ENCODE measurements at places on chromosomes 5 and 9. TPM values are rescaled to one million over a fixed set of nuclear protein-coding genes. Genes with fewer than 3 reads are reported as not detected.
A peak's percentile ranks its signal among the peaks of the same experiment; 100 is the strongest.

- DNase-seq, result no peak
Measured at GRCh38 chr9:133809335-133809734, 71.2 kb upstream of the SARDH start.

- DNase-seq, result no peak
Measured at GRCh38 chr5:12250454-12250853, 346.2 kb upstream of the CTNND2 start.

GRCh38 chr5:115749016-115749415, 67.4 kb downstream of the CDO1 start:
- DNase-seq, result no peak

DNA sequence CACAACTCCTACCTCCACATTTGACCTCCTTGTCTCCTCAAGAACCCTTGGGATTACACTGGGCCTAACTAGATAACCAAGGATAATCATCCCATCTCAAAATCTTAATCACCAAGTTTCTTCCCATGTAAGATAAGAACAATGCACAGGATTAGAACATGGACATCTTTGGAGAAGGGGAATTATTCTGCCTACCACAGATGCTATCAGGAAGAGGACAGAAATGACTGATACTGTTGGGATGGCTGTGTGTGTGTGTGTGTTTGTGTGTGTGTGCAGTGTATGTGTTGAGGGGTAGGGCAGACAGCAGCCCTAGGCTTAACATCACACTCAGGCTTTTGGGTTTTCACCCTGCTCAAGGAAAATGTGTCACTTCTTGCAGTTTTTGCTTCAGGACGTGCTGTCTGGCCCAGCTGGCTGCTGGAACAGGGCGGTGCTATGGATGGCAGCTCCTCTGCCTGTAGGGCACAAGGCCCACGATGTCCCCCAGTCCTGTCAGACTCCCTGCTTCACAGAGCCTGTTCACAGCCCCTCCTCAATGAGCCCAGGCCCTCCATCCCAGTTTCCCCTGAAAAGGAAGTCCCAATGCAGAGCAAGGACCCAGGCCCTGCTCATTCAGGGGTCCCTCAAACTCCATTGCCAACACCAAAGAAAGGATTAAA, 7.7 kb downstream of the CA9 start:
- DNase-seq, result no peak

DNA sequence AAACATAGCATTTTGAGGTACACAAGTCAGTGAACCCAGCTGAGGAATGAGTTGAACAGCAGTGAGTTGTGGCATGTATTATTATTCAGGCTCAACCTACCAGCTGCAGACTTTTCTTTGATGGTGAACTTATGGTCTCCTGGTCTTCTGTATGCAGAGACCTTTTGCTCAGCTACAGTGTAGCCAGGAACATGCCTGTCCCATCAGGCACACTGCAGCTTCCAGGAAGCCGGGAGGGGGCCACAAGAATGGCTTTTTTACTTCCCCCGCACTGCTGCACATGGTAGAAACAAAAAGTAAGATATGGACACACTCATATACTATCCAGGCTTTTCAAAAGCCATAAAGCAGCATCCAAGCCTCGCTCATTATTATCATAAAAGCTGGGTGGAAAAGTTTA, 65.3 kb upstream of the PLPP1 start:
- DNase-seq, result no peak

DNA sequence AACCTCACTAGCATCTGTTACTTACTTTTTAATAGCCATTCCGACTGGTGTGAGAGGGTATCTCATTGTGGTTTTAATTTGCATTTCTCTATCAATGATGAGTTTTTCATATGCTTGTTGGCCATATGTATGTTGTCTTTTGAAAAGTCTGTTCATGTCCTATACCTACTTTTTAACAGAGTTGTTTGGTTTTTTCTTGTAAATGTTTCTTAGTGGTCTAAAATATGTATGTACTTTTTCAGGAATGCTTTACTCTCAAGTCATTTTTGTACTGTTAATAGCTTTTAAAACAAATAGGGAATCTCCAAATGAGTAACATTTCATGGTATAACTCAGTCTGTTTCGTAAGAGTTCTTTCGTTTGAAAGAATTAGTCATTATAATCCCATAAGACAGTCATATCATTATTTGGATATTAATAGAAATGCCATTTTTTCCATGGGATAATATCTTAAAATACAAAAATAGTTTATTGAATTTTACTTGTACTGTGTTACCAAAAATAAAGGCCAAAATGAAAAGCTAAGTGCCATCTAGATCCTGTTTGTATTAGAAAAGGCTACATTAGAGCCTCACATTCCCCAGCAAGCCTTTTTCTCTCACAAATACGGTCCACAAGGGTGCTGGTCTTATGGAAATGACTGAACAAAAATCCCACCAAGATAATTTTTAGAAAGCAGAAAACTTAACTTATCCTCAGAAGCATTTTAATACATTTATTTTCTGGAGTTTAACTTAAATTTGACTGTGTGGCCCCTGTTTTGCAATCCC, 247.7 kb downstream of the PJA2 start:
- no peak for DNase-seq

DNA sequence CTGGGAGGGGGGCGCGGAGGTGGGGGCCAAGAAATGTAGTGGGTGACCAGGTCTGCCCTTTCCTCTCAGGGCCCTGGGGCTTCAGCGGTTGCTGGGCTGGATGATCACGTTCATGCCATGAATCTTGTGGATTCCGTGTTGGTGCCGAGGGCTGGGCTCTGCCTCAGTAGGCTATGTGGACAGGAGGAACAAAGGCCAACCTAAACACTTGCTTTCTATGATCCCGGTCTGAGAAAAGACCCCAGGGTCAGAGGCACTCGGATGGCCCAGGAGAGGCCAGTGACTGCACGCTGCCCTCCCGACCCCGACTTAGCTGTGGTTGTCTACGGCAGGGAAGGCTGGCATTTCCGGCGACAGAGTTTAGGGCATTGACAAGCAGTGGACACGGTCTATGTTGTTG, 26.6 kb downstream of the PHF2 start:
- DNase-seq, result no peak

GRCh38 chr5:31759925-31760324, 121.0 kb downstream of the PDZD2 start:
- DNase-seq, result no peak

GRCh38 chr9:109953813-109954497, 174.0 kb downstream of the PALM2AKAP2 start:
- DNase-seq, result no peak

DNA sequence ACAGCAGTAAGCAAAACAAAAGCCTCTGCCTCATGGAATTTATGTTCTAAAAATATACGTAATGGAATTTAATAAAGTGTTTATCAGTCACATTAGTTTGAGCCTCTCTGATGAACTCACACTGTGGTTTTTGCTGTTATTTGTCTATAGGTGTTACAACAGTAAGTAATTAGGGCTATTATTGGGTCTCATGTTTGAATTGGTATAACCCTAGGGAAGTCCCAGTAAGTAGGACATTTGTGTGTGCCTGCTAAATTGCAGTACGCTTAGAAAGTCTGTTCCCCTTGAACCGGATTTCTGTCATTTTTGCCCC, 197.6 kb downstream of the NR3C1 start:
- DNase-seq, result no peak

- no peak for DNase-seq
Measured at GRCh38 chr9:124361128-124361527, 54.1 kb downstream of the PSMB7 start.

- DNase-seq, result no peak
Measured at GRCh38 chr5:143041461-143041860, 271.3 kb downstream of the ARHGAP26 start.

- no peak for DNase-seq
Measured at GRCh38 chr9:35813434-35814105, 1.3 kb downstream of the HINT2 start.

GRCh38 chr9:109229682-109230081, 62.6 kb upstream of the FRRS1L start:
- DNase-seq, result no peak

GRCh38 chr5:120345947-120346346, 118.2 kb upstream of the PRR16 start:
- no peak for DNase-seq

GRCh38 chr5:77590347-77590746, 48.2 kb downstream of the OTP start:
- DNase-seq, result no peak

DNA sequence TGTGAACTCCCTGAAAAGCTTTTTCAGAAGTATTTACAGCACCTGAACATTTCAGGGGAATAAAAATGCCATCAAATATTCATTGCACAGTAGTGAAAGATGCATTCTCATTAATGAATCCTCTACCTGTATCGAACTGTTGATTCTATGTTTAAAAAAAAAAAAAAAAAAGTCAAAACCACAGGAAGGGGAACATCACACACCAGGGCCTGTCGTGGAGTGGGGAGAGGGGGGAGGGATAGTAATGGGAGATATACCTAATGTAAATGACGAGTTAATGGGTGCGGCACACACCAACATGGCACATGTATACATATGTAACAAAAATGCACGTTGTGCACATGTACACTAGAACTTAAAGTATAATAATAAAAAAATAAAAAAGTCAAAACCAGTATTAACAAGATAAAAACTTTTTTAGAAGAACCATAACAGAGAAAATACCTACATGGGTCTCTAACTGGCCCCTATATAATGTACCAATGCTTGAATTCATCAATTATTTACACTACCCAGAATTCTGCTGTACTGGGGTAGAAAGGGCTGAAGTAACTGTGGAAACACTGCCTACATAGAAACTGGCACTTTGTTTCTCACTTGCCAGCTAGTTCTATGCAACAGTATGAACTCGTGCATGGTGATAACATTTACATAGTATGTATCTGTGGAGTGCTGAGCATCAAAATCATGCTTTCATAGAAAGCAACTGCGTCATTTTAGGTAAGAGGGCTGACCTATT, 48.9 kb downstream of the GNAQ start:
- DNase-seq, result no peak

- no peak for DNase-seq
Measured at GRCh38 chr5:178338126-178338749, 105.6 kb upstream of the PHYKPL start.

- no peak for DNase-seq
Measured at GRCh38 chr9:93964685-93965084, 9.5 kb upstream of the BARX1 start.

- no peak for DNase-seq
Measured at GRCh38 chr9:33285502-33285901, 4.8 kb upstream of the NFX1 start.

GRCh38 chr9:133250741-133251170, 24.2 kb downstream of the ABO start:
- DNase-seq, result no peak

GRCh38 chr9:90515510-90515909, 127.1 kb downstream of the DIRAS2 start:
- DNase-seq, result no peak

DNA sequence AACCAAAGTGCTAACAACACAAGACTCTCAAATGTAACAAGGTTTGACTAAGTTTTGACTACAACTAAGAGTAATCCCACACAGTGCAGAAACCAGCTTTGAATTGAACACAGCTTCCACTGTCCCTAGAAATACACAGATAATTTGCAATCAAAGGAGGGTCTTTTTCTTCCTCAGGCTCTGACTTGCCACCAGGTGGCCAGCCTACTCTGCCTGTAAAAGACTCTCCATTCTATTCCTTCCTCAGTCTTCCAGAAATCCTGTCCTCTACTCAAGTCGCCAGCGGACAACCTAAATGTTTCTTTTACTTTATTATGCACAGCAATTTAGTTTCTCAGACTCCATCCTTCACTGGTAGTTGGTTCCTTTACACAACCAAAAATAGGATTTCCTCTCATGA, 32.2 kb upstream of the MCTP1 start:
- DNase-seq, result no peak

DNA sequence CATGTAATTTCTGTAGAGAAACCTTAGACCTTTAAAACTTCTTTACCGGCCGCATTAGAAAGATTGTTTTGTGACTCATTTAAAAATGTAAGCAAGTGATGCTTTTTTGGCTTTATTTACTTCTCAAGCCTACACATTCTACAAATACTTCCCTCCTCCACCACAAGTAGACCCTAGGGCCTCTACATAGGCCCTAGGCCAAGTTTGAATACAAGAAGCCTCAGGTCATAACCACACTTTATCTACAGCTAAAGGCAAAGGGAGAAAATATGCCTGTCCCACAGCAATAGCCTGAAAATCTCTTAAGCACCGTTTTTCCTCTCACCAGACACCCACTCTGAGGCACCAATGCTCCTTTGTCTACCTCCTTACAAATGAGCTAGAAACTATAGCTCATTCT, 53.9 kb downstream of the CSNK1A1 start:
- no peak for DNase-seq

DNA sequence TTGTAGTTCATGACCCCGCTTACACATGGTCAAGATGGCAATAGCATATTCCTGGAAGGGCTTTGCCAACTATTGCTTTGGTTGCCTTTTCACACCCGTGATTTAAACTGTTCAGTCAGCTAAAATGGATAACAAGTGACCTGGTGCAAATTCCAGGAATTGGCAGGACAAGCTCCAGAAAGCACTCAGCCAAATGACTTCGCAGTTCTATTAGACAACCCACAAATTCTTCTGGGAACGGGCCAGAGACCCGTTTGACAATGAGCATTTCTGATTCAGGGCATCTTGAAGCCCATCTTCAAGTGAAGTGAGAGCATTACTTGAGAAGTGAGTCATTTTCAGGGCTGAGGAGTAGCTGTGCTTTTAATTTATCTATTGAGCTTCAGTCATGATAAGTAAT, 165.0 kb downstream of the DROSHA start:
- no peak for DNase-seq

- DNase-seq, result no peak
Measured at GRCh38 chr5:40480392-40480791, 199.3 kb upstream of the PTGER4 start.

DNA sequence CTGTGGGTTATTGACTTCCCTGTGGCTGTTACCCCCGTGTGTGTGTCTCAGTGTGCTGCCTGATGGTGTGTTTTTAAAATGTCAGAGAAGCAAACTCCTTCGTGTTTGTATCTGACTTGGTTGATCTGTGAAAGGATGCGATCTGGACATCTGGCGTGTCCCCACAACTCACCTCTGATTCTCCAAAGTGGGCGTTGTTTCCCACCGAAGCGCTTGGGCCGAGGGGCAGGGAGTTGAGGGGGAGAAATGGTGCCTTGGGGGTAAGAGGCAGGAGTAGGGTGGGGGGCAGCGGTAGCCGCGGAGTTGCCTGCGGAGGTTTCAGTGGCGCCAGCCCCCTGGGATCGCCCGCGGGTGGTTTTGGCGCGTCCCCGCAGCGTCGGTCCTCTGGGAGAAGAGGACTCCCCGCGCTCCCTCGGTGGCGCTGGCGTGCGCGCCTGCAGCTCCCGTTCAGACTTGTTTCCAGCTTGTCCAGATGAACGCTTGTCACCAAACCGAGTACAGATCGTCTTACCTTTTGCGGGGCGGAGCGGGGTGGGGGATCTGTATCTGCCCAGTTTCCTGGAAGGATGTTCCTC, 1.1 kb downstream of the MAST4 start:
- DNase-seq, result peak; percentile 63

ANP32B gene
- total RNA-seq, result 44.0 TPM

PDE6A gene
- 0.29 TPM for total RNA-seq

NCBP1 gene
- total RNA-seq, result 22.4 TPM

FAM221B gene
- not detected for total RNA-seq

HMCN2 gene
- 8.1 TPM for total RNA-seq

GFI1B gene
- total RNA-seq, result not detected

EIF4E1B gene
- total RNA-seq, result not detected

GDNF gene
- 0.21 TPM for total RNA-seq

PLEKHG4B gene
- not detected for total RNA-seq

PCDHA6 gene
- total RNA-seq, result not detected

LRRC19 gene
- total RNA-seq, result not detected

UGT3A1 gene
- total RNA-seq, result not detected

PRUNE2 gene
- total RNA-seq, result 0.52 TPM
